Bone marrow (tissue), 2 donors: ENCODE measurements at places on chromosomes 5 and 9.

DNA sequence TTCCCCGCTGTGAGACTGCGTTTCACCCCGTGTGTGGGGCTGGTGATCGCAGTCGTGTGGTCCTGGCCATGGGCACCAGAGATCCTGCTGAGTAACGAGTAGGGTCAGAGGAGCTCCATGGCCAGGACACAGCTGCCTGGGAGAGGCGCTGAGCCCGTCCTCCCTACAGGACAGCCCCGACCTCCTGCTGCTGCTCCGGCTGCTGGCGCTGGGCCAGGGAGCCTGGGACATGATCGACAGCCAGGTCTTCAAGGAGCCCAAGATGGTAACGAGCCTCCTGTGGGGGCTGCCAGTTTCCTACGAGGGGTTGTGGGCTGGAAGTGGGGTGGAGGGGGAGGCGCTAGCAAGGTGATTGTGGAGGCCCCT lies 11.0 kb downstream of the NELFB start:
- DNase-seq, result no peak

GRCh38 chr9:125095821-125096443 lies 47.4 kb downstream of the SCAI start:
- no peak for DNase-seq

GRCh38 chr5:169164481-169164925 lies 136.4 kb downstream of the SLIT3 start:
- DNase-seq, result no peak

- no peak for DNase-seq
These were observed 62.2 kb downstream of the EPB41L4B start for GRCh38 chr9:109258481-109259302.

- DNase-seq, result no peak
These were observed 255.1 kb downstream of the MCTP1 start for GRCh38 chr5:95029569-95030366.

- DNase-seq, result no peak
These were observed 41.6 kb downstream of the XRCC4 start for GRCh38 chr5:83118976-83119375.

GRCh38 chr5:132227485-132228240 lies at the start of gene P4HA2:
Gene P4HA2, minus strand, starts transcription at chr5:132227853. Its CDS starts 9,227 bp downstream, at chr5:132218626.
- DNase-seq, result no peak

- no peak for DNase-seq
These were observed 27.9 kb upstream of the IFNA14 start for GRCh38 chr9:21267485-21268346.

GRCh38 chr5:42655982-42656650 lies 100.5 kb upstream of the CCDC152 start:
- no peak for DNase-seq

- DNase-seq, result no peak
These were observed 247.0 kb downstream of the CHSY3 start for GRCh38 chr5:130151239-130151638.

- DNase-seq, result no peak
These were observed 134.7 kb downstream of the MACIR start for GRCh38 chr5:103393101-103393754.

DNA sequence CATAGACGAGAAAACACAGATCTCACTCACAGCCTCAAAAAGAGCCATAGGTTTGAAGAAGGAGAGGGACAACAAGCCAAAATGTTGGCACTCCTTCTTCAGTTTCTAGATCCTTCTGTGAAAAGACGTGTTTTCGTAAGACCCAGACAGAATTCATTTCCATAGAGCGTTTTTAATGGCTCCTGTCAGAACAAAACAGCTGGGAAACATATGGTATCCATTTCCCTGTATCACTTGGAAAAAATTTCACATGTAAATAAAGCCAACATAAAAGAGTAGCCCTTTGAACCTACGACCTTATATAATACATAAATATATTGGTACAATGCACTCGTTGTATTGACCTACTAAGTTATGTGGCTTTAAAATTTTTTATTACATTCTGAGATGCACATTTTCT lies 108.1 kb downstream of the SNCAIP start:
- DNase-seq, result no peak

- no peak for DNase-seq
These were observed 711.5 kb downstream of the CETN3 start for GRCh38 chr5:89698028-89698427.

- no peak for DNase-seq
These were observed 102.1 kb downstream of the ACER2 start for GRCh38 chr9:19510907-19511306.

DNA sequence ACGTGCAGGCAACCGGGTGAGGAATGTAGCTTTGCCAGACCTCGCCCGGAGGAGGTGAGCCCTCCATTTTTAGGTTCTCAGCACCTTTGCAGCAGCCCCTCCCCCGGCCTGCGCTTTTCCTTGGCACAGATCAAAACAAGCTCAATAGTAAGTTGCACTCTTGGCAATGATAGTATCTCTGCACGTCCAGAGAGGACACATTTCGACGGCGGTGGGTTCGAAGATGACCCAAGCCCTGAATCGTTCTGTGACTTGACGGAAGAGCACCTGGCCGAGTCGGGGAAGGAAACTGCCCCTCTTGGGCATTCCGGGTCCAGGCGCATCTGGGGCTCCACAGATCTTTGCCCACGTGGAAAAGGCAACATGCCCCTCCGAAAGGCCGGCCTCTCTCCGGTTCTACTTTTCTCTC lies 904 bp downstream of the GDNF start:
- no peak for DNase-seq

- no peak for DNase-seq
These were observed 378.8 kb upstream of the TLE4 start for GRCh38 chr9:79193001-79193400.

- DNase-seq, result no peak
These were observed 48.5 kb downstream of the PLK2 start for GRCh38 chr5:58411372-58411771.

GRCh38 chr9:21684831-21685362 lies 117.5 kb upstream of the MTAP start:
- DNase-seq, result no peak

GRCh38 chr5:79305706-79306105 lies 69.8 kb downstream of the JMY start:
- DNase-seq, result no peak

DNA sequence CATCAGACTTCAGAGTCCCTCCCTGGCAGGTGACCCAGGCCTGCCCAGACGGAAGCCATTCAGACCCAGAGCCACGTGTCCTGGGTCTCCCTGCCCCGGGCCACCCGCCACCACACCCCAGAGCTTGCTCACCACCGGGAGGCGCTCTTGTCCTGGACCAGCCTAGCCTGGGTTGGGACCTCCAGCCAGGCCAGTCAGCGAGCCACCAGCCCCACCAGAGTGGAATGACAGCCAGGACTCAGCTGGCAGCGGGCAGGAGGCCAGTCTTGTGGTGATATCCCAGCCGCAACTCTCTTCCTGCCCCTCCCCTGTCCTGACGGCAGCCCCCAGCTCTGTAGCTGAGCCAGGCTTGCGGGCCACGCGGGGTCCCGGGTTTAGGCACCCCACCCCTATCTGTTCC lies 1.7 kb upstream of the PTGDS start:
- DNase-seq, result peak; percentile 12

DNA sequence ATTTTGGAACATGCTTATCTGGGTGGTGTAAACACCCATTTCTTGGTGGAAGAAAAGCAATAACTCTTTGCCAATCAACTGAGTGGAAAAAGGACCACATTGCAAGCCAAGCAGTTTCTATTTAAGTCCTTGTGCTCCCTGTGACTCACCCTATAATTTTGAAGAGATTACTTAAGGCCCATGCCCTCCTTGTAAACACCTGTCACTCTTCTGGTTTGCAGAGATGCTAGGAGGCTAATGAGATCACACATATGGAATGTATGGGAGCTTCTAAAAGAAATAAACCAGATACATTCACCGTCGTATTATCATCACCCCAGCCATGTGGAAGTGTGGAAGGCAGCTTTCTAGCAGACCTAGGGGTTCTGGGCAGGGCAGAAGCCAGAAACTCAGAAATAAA lies 337.1 kb downstream of the GADD45G start:
- DNase-seq, result no peak

DNA sequence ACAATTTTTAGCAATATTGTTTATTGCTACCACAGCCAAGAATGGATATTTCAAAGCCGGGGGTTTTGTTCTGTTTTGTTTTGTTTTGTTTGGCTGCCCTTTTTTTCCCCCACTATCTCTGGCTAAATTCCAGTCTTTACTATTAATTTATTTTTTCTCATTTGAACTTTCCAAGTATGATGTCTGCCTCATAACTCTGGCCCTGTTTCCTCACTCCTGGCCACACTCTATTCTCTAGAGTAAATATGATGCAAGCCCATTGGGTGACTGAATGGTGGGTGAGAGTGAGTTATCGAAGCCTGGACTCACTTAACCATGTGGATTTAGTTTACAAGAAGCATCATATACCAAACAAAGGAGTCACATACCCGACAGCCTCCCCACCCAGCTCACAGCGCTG lies 41.9 kb downstream of the WDR36 start:
- no peak for DNase-seq

DNA sequence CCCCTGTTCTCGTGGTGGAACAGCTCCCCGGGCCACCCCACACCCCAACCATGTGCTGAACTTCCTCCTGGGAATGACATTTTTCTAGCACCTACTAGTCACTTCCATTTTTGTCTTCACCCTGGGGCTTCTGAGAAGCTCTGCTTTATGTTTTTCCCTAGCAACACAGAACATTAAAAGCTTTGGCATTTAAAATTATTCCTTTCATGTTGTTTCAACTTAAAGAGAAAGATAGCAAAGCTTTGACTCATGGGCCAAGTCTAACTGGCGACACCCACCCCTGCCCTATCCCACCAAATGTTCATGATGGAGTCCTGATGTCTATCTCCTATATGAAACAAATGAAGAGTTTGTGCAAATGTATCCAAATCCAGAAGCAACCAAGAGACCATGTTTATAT lies 22.4 kb downstream of the BOD1 start:
- no peak for DNase-seq
